ENCODE measurements at places on chromosomes 5 and 9.

GRCh38 chr5:136190904-136191303 is 2.1 kb downstream of the SMIM32 start:
- DNase-seq = no peak

GRCh38 chr5:24621792-24622191 is 23.0 kb downstream of the CDH10 start:
- DNase-seq = no peak

- no peak for DNase-seq
Observed at GRCh38 chr5:1447671-1448361, 2.6 kb upstream of the SLC6A3 start.

GRCh38 chr9:12230708-12231107 is 462.5 kb upstream of the TYRP1 start:
- no peak for DNase-seq

GRCh38 chr5:19986031-19986619 is 1.9 kb downstream of the CDH18 start:
- DNase-seq = no peak

- no peak for DNase-seq
Observed at GRCh38 chr9:126671381-126671831, 57.7 kb downstream of the LMX1B start.

DNA sequence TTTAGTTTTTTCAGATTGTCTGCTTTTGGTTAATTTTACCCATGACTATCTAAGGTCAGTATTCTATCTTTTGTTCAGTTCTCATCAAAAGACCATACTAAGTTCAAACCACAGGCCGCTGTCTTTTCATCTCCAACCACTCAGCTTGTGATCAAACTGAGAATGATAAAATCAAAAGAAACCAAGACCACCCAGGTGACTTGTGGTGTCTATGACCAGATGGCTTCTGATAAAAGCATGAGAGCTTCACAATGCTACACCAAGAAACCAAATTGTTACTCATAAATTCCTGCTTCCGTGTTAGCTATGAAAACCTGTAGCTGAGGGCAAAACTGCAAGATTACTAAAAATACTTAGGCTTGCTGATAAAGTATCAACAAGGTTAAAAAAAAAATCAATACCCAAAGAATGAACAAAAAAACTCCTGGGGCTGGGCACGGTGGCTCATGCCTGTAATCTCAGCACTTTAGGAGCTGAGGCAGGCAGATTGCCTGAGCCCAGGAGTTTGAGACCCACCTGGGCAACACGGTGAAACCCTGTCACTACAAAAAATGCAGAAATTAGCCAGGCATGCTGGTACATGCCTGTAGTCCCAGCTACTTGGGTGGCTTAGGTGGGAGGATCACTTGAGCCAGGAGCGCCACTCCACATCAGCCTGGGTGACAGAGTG is 25.8 kb upstream of the GPX8 start:
- no peak for DNase-seq

DNA sequence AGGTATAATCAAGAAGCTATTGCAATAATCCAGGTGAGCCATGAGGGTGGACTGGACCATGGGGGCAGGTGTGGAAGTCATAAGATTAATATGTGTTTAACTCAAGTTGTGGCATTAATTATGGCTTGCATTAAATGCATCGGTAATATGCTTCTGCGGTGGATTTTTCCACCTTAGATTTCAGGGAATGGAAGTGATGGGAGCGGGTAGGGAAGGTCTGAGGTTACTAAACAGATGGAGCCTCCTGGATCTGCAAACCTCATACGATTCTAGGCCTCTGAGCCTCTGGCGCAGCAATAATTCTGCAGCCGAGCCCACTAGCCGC is 286 bp upstream of the ZNF483 start:
- no peak for DNase-seq

DNA sequence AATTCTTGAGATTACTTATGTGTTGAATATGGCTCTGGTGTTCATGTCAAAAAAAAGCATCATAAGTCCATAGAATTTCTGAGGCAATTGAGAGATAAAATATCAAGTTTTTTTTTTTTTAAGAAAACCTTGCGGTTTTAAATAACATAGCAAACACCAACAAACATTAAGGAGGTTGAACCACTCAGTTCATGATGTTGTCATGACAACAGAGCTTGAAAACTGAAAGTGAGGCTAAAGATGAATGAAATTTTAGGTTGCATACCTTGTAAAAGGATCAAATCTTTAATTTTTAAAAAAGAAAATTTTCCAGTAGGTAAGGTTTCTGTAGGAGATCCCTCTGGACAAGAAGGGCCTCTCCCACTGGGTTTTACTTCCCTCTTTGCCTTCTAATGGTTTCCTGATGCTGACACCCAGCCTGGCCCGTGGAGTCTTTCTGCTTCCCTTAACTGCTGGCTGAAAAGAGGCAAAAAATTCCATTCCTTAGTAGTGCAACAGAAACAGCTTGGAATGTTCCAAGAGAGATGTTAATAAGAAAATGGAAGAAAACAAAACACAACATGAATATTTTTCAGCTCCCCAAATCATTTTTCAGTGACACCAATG is 60.0 kb upstream of the FER start:
- no peak for DNase-seq

DNA sequence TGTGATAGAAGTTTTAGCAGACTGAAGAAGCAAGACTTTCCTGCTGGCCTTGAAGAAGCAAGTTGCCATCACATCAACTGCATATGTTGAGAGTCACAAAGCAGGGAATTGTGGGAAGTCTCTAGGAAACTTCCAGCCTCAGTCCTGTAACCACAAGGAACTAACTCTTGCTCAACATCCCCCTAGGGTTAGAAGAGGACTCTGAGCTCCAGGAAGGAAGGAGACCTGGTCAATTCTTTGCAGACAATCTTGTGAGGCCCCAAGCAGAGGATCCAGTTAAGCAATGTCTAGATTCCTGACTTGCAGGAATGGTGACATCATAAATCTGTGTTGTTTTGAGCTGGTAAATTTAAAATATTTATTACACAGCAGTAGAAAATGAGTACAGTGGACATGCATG is 18.6 kb upstream of the ZNF366 start:
- no peak for DNase-seq

GRCh38 chr9:69463497-69464068 is 138.6 kb downstream of the ENTREP1 start:
- no peak for DNase-seq

- DNase-seq = no peak
Observed at GRCh38 chr5:14490309-14490711, 91.3 kb upstream of the OTULINL start.

DNA sequence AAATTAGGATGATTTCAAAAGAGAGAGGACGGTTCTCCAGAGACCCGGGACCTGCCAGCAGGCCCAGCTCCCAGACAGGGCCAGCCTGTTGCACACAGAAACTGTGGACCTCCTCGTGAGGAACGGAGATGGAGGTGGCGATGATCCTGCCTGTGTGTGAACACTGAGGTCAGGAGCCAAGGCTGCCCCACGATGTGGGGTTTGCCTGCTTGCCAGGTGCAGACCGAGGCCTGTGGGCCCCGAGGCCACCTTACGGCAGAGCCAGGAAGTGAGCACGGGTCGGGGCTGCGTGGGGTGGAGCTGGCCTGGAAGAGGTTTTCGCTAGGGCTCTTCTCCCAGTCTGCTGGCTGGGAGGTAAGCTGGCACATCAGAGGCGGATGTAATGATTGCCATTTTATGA is 4.3 kb downstream of the FAM163B start:
- DNase-seq = no peak

- no peak for DNase-seq
Observed at GRCh38 chr9:131361202-131361833, 32.6 kb upstream of the PRRC2B start.

GRCh38 chr5:11212706-11213105 is 451.7 kb upstream of the DAP start:
- no peak for DNase-seq

- no peak for DNase-seq
Observed at GRCh38 chr5:99386406-99387077, 457.7 kb upstream of the CHD1 start.

DNA sequence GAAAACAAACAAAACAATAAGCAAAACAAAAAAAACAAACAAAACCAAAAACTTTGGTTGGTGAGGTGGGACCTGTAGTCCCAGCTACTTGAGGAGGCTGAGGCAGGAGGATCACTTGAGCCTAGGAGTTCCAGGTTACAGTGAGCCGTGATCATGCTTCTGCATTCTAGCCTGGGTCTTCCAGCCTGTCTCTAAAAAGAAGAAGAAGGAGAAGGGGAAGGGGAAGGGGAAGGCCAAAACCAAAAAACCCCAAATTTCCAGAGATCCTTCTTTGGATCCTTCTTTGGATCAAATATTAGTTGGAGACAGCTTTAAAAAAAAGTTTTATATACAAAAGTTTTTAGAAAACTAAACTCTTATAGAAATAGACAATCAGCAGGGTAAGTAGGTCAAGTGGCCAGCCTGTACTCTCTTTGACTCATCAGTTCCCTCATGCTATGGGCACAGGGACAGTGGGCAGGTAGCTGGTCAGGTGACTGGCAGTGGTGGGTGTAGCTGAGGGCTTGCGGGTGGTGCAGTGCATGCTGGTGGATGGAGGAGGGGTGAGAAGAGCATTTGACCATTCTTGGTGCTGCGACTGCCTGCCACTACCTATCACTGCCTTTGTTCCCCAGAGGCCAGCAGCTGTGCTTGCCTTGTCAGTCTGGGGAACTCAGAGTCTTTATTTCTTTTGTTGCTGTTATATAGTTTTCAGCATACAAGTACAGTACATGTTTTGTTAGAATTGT is 12.6 kb downstream of the RCL1 start:
- no peak for DNase-seq

DNA sequence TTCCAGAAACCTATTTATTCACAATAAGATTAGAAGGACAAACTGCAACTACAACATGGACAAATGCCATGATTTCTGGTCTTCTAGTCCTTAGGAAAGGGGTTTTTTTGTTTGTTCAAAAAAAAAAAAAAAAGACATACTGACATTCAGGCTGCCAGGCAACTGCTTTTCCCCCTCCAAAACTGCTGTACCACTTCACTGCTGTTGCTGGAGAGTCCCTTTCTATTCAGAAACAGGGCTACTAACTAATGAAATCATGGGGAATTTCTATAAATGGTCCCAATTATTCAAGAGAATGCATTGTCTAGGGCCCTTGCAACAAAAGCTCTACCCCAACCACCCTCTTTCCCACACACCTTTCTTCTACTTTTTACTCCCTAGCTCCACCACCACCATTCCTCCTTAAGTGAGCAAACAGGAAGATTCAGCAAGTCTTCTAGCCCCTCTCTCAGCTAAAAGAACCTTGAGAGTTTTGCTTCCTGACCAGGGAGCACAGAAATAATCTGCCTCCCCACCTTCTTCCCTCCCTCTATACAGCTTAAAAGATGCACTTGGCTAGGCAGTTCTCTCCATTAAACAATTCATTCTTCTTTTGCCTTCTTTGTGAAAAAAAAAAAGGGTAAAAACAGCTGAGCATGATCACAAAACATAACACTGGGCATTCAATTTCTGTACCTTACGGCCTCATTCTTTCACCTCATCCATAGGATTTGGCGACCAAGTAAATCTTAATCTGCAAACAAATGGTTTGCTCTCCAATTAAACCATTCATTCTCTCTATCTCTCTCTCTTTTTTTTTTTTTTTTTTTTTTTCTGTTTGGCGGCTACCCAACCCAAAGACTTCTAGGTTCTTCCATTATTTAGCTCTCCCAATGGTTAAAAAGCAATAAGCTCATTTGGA is 13.8 kb downstream of the ZNF608 start:
- no peak for DNase-seq

DNA sequence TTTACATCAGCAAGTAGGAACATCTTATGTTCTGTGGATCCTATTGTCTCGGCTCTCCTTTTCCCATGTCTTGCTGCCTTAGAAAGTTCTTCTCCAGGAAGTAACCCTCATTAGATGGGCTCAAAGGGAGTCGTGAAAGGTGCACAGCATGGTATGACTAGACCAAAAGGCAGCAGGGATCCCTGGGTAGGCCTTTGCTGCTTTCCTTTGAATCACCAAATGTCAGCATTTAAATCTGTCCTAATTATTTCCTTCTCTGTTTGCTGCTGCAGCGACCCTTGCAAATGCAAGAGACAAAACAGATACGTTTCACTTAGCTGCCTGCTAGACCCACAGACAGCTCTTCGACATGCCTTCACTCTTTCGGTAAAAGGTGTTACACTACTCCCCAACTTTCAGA is 218.4 kb downstream of the ACTL7B start:
- no peak for DNase-seq

GRCh38 chr5:10652151-10652550 is 88.3 kb downstream of the ANKRD33B start:
- peak; percentile 13 for DNase-seq

GRCh38 chr5:109003928-109004327 is 256.2 kb downstream of the FER start:
- no peak for DNase-seq

DNA sequence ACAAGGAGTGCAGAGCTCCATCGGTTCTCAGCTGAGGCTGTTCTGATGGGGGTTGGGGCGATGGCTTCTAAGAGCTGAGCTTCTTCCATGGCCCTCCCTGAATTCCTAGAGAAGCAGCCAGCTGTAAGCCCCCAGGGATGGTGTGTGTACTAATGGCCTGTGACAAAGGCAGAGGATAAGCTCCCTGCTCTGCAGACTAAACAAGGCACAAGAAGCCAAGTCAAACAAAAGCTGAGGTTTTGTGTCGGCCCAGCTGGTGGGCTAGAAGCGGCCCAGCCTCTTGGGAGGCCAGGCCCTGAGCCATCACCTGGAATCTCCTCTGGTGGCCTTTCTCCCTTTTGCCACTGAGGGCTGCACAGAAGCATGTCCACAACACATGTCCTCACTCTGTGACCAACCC is 75.0 kb upstream of the XPA start:
- no peak for DNase-seq

DNA sequence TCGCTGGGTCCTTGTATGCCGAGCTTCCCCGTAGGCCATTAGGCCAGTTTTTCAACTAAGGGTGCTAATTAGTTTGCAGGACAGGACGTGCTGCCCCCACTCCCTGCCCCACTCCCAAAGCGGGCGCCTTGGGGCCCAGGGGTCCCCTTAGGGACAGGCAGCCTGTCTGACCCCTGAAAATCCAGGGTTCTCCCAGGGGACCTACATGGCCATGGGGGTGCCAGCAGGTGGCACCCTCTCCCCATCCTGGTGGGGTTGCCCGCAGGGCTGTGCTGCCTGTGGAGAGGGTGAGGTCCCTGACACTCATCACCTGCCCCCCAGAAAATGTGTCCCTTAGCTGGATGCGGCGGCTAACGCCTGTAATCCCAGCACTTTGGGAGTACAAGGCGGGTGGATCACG is 8.5 kb upstream of the CCDC187 start:
- no peak for DNase-seq

DNA sequence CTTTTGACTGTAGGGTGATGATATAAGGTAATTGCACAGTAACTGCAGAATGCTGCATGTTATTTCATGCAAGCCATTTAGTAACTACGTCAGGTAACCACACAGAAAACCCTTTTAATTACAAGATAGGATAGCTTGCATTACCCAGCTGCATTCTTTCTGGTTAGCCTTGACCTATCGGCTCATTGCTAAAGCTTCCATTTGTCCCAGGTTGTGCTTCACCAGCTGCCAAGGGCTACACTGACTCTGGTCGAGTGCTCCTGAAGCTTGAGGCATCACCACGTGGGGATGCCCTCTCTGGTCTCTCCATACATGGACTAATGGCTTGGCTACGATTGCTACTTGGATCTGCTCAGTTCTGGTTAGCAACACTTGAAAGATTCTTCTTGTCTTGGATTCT is 81.1 kb upstream of the SLC12A2 start:
- no peak for DNase-seq

- no peak for DNase-seq
Observed at GRCh38 chr5:22044229-22044628, 808.9 kb downstream of the CDH12 start.

- DNase-seq = no peak
Observed at GRCh38 chr5:5116956-5117355, 23.2 kb upstream of the ADAMTS16 start.

- DNase-seq = no peak
Observed at GRCh38 chr9:37293664-37294524, 128.6 kb upstream of the GRHPR start.

Data from activated B cell treated with CpG ODN at 0.5 μM for 24 hours (primary cell).